PC-3 (cell line): ENCODE measurements at places on chromosomes 7 and 10. TPM values are rescaled to one million over a fixed set of nuclear protein-coding genes. Genes with fewer than 3 reads are reported as not detected.

Gene HGF
- 0.15 TPM in 1 of 2 replicates, not detected in the other for total RNA-seq

Gene GBX1
- not detected in 2 replicates for total RNA-seq

Gene ASZ1
- total RNA-seq, result not detected in 2 replicates

Gene NCF1
- not detected in 2 replicates for total RNA-seq

Gene SYCE1
- total RNA-seq, result not detected in 2 replicates

Gene APBB1IP
- total RNA-seq, result not detected in 2 replicates

Gene GPER1
- 4.9 and 8.0 TPM in 2 replicates for total RNA-seq

Gene LDB1
- total RNA-seq, result 28.3 and 34.2 TPM in 2 replicates

Gene CAMK2B
- total RNA-seq, result 0.69 and 1.2 TPM in 2 replicates

Gene NME8
- not detected in 2 replicates for total RNA-seq

Gene TCAF2
- 7.9 and 9.7 TPM in 2 replicates for total RNA-seq

Gene PPP1R9A
- total RNA-seq, result 5.9 and 9.5 TPM in 2 replicates

Gene LRMDA
- total RNA-seq, result 1.2 and 3.6 TPM in 2 replicates

Gene PLA2G12B
- not detected in 2 replicates for total RNA-seq

Gene PHYHIPL
- total RNA-seq, result not detected in 2 replicates

Gene DDX50
- 40.4 and 41.4 TPM in 2 replicates for total RNA-seq

Gene PARD3
- total RNA-seq, result 149 and 154 TPM in 2 replicates

Gene CPN1
- total RNA-seq, result not detected in 2 replicates

Gene CLEC5A
- not detected in 2 replicates for total RNA-seq

Gene ATRNL1
- not detected in 2 replicates for total RNA-seq

Gene AKR1C8
- not detected in 2 replicates for total RNA-seq

Gene SFMBT2
- 1.9 and 2.1 TPM in 2 replicates for total RNA-seq

Gene PNLIPRP3
- not detected in 2 replicates for total RNA-seq

Gene IDI2
- not detected in 2 replicates for total RNA-seq

Gene TRIM56
- total RNA-seq, result 10.6 and 14.8 TPM in 2 replicates

Gene HOXA4
- total RNA-seq, result 2.3 and 5.1 TPM in 2 replicates

Gene HOXA1
- 1.4 and 2.0 TPM in 2 replicates for total RNA-seq

Gene POLR2J3
- total RNA-seq, result 14.5 and 35.2 TPM in 2 replicates

Gene PON1
- total RNA-seq, result not detected in 2 replicates

Gene ITIH5
- total RNA-seq, result not detected in 2 replicates

Gene PRKG1
- 6.3 and 7.4 TPM in 2 replicates for total RNA-seq

Gene FEZF1
- total RNA-seq, result not detected in 2 replicates

Gene EMX2
- not detected in 2 replicates for total RNA-seq

Gene PKD2L1
- not detected in 2 replicates for total RNA-seq

Gene IQUB
- total RNA-seq, result 0.04 and 0.06 TPM in 2 replicates
